ENCODE measurements at places on chromosomes 7 and 10.
A peak's percentile ranks its signal among the peaks of the same experiment; 100 is the strongest.

- no peak for DNase-seq
Measured at GRCh38 chr7:5625938-5626337, 155.5 kb downstream of the RNF216 start.

GRCh38 chr10:45580371-45581215 is 92.0 kb downstream of the ZFAND4 start:
- no peak for DNase-seq

DNA sequence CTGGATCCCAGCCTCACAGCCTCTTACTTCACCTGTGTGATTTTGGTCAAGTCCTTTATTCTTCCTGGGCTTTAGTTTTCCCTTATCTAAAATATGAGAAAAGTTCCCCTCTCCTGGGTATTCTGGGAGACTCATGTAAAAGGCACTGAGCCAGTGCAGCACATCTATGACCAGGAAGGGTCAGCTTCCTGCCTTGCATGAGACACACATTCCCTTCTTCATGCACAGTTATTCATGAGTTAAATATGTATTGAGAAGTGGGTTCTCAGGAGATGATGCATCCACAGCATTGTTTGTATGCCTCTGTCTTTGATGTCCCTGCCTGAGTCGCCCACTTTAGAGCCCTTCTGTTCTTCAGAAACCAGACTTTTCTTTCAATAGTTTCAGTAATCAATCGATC is 33.3 kb downstream of the EGFR start:
- no peak for DNase-seq

GRCh38 chr10:94403380-94404213 is 1.3 kb downstream of the TBC1D12 start:
- DNase-seq, result no peak

DNA sequence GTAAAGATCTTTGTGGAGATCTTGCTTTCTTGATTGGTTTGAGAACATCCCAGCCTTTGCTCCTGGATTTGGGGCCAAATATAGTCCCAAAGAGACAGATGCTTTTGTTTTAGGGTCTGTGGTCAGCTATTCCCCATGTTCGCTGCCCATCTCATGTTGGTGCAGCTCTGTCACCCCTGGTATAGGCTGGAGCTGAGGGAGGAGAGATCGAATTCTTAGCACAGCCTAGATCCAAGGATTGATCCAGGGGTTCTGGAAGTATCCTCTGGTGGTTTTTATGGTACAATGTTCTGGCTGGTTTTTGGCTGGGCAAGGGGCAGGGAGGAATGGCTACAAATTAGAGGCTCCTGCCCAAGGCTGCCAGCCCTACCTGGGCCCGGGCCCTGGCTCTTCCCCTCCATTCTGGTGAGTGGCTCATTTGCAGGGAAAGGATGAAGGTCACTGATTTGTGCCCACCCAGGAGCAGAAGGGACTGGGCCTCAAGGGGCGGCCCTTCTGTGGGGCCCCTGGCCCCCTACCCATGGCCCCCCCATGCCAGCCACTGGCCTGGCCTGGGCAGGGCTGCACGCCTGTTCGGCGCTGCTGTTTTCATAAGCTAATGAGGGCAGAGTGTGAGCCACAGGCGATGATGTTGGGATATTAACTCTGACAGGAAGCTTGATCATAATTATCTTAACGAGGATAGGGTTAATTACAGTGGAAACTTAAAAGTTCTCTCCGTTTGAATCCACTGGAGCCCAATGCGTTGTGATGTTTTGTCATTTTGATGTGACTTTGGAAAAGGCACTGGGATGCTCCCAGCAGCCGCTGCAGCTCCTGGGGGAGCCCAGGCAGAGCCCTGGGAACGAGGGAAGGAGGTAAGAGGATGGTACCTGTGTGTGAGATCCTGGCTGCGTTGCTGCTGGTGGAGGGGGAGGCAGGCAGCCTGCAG is 600.6 kb downstream of the LRMDA start:
- no peak for DNase-seq

- no peak for DNase-seq
Measured at GRCh38 chr10:115988380-115988779, 284.6 kb downstream of the GFRA1 start.

DNA sequence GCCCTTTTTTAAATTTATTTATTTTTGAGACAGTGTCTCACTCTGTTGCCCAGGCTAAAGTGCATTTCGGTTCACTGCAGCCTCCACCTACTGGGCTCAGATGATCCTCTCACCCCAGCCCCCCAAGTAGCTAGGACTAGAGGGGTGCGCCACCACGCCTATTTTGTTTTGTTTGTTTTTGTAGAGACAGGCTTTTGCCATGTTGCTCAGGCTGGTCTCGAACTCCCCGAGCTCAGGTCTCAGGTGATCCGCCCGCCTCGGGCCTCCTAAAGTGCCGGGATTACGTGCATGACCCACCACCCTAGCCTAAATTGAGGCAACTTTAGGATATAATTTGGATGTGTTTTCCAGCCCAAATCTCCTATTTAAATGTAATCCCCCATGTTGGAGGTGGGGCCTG is 805 bp downstream of the ZNF736 start:
- no peak for DNase-seq

- DNase-seq, result no peak
Measured at GRCh38 chr7:12715372-12716133, 28.1 kb downstream of the ARL4A start.

DNA sequence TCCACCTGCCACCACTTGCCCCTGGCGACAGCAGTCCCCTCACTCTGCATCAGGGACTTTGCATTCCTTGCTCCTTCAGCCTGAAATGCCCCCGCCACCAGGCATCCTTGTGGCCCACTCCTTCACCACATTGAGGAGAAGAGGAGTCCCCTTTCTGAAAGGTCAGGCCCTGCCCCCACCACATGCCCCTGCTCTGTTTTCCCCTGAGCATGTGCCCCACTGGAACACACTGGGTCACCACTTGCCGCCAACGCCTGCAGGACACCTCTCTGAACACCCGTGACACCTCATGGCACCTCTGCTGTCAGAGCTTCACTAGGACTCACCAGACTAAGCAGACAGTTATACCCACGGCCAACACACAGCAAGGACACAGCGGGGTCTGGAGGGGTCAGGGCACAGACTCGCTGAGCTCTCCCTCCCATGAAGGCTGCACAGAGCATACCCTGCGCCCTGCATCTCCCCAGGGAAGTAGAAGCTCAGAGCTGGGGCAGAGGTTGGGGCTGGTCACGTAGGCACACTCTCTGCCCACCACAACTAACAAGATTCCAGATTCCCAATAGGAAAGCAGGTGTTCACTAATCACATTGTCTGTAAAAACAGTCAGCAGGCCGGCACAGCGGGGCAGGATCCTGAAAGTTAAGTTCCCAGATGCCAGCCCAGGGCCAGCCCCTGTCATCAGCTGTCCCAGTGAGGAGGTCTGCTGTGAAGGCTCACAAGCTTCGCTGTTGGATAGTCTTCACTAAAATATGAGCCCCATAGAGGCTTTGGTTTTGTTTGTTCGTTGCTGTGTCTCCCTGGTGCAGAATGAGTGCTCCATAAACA is 5.8 kb upstream of the AOC1 start:
- no peak for DNase-seq

DNA sequence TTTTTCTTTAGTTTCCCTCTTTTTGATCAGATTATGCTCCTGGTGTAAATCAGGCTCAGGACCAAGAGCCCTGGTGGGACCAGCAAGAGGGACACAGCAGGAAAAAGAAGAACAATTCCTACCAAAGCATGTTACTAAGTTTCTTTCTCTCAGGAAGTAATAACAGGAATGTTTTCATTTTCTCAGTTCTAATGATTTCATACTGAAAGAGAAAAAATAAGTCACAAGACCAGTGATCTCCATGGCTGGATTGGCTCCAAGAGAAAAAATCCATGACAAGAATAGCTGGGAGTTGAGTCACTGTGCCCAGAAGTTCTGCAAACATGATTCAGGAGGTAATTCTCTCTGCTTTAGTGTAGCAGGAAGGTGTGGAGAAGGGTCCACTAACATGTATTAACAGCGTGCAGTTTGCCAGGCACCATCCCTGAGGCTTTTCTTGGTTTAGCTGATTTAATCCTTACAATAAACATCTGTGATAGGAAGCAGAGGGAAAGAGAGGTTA is 23.8 kb upstream of the IFIT2 start:
- DNase-seq, result no peak

- no peak for DNase-seq
Measured at GRCh38 chr7:136139417-136139816, 162.3 kb upstream of the MTPN start.

DNA sequence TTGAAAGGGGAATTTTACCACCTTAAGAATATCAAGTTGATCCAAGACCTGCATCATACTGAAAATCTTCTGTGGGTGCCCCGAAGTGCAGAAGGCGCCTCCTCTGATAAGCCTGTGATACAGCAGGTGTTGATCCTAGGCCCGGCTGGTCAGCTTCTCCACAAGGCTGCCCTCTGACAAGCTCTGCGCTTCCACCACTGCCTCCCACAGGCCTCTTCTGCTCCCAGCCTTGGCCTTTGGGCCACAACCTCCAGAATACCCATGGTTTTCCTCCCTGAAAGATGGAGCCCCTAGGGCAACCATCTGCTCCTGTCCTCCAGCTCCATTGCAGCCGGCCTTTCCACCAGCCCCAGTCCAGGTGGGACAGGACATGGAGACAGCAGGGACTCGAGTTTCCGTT is 5.6 kb upstream of the OGDHL start:
- DNase-seq, result no peak

- no peak for DNase-seq
Measured at GRCh38 chr7:30312178-30312577, 27.8 kb downstream of the ZNRF2 start.

GRCh38 chr10:12644380-12645144 is 295.2 kb downstream of the CAMK1D start:
- DNase-seq, result no peak

- DNase-seq, result peak; percentile 45
Measured at GRCh38 chr10:119502209-119502608, 40.3 kb downstream of the RGS10 start.

DNA sequence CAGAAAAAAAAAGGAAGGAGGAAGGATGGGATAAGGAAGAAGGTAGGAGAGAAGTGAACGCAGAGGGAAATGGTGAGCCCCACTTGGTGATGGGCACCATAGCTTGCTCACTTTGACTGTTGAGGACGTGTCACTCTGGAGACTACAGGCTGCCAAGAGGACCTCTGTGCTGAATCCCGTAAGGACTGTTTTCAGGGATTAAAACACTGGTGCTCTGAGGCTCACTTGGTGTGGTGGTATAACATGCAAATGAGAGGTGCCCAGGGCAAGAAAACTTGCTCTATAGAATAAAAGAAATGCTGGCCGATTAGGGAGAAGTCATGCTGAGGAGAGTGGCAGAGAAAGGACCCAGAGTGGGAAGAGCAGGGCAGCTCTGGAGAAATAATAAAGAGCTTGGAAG is 5.3 kb upstream of the IL2RA start:
- no peak for DNase-seq

GRCh38 chr10:121975295-121976086 is 474 bp upstream of the NSMCE4A start:
- DNase-seq, result no peak

DNA sequence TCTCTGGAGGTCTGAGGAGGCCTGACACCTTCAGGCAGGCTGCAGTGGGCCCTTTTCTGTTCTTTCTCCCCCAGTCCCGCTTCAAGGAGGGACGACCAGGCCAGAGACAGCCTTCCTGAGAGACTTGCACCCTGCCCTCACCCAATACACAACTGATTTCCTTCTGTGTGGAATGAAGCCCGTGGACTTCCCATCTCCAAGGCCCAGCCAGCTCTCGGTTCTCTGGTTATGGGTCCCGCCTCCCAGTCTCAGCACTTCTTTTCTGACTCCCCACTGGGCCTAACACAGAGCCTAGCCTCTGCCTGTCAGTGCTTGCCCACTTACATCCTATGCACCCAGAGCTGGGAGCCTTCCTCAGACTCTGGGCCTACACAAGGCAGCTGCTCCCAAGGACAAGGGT is 24.1 kb upstream of the ADCYAP1R1 start:
- DNase-seq, result no peak

DNA sequence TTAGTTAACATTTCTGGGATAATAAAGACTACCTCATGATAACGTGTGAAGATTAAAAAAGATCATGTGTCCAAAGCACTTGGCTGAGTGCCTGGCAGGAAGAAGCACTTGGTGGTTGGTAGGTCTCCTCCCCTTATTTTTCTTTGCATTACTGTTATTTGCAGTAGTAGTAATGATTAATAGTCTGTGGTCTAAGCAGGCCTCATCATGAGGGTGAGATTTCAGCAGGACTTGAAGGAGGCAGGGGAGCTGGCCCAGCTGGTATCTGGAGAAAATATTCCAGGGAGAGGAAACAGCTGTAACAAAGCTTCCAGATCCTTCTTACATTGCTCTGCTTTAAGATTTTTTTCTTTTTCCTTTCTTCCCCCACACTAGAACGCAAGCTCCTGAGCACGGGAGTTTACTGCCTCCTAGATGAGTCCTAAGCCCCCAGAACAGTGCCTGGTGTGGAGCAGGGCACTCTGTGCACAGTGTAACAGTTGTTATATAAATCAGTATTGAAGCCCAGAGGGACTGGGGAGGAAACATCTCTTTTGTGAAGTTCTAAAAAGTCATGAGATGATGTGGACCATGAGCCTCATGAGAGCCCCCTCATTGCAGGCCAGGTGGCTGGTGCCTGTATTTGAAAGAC is 31.1 kb upstream of the RHEB start:
- no peak for DNase-seq

GRCh38 chr7:129951226-129952085 is 1.3 kb downstream of the UBE2H start:
- DNase-seq, result no peak

DNA sequence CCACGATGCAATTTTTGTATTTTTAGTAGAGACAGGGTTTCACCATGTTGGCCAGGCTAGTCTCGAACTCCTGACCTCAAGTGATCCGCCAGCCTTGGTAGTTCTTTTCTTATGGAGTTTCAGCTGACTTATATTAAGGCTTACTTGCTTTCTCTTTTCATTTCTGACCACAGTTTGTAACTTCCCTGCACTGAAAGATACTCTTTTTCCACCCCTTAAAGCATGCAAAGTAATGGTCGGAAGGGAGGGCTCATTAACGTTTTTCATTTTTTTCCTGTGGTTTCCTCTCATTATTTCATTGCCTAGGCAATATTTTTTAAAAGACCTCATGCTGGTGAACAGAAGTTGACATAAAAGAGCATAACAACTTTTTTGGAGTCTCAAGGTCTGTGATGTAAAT is 27.0 kb downstream of the ADRB1 start:
- no peak for DNase-seq

- DNase-seq, result no peak
Measured at GRCh38 chr7:130950741-130951140, 216.7 kb upstream of the KLF14 start.

- no peak for DNase-seq
Measured at GRCh38 chr7:107387128-107387527, 82.7 kb upstream of the GPR22 start.

DNA sequence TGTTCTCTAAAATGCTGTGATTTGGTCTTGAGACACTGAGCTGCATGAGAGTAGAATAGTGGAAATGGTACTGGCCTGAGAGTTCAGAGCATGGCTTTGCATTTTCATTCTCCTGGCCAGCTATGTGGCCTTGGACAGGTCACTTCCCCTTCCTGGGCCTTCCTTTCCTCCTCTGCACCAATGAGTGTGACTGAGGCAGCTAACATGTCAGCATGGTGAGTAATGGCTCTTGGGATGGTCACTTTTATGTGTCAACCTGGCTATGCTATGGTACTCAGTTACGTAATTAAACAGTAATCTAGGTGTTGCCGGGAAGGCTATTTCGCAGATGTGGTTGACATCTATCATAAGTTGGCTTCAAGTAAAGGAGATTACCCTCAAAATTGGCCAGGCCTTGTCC is 109.3 kb downstream of the RTKN2 start:
- no peak for DNase-seq

GRCh38 chr7:126839624-126840023 is 413.1 kb downstream of the GRM8 start:
- DNase-seq, result no peak

Measured in stimulated activated CD8-positive, alpha-beta memory T cell treated with anti-CD3 and anti-CD28 coated beads, Interleukin-4, amount 100 ng/mL, for 4 hours (primary cell).